Stimulated activated naive B cell treated with anti-CD40 and anti-IgM and Interleukin-4, amounts not matched to agents 10 μg/mL and 1 μg/mL and 100 μg/mL, for 72 hours (primary cell): ENCODE measurements at places on chromosomes 4 and X.

DNA sequence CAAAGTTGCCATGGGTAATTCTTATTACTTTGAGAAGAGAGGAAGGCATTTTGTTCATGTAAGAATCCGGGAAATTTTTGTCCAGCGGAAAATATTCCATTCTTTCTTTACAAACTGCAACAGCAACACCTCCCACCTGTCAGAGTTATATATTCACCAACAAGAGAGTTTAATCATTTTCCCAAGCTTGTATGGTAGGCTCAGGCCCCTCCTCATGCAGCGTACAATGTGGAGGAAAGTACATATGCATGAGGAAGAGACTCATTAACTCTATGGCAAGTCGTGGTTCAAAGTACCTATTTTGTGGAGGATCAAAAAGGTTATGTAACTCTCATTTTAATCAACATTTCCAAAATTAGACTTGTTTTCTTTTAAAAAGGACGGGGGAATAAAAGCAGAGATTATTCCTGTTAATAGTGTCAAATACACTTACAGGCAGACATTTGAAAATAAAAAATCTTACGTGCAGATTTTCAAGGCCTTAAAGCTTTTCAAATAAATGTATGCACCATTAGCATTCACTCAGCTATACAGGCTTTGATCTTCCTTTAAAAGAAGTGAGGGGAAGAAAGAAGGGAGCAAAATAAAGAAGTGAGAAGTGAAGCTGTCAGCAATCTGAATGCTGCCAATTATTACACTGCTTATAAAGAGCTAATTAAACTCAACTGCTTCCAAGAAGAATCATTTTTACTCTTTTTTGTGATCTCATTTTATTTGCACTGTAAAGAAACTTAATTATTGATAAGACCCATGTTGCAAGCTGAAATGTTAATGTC, 204.8 kb downstream of the FAT4 start:
- H3K4me1 ChIP-seq = no peaks in the 10 kb centered on the region
- no peaks in the 10 kb centered on the region for H3K27me3 ChIP-seq
- H3K4me3 ChIP-seq = no peak overlapping the region
- H3K27ac ChIP-seq = no peak overlapping the region
- no peaks in the 10 kb centered on the region for H3K36me3 ChIP-seq

DNA sequence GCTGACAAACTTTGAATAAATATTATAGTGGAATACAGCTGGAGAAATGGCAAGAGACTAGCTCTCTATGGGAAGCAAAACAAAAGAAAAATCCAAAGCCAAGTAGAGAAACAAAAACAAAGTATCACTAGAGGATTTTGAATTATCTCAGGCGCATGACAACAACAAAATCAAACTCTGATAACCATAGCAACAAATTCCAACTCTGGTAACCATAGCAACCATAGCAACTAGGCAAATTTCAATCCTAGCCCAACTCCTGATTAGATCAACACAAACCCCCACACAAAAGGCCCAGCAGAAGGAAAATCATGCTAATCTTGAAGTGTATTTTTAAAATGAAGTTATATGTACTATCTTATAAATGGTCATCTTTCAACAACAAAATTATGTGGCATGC, 98.4 kb upstream of the MAGEE2 start:
- no peaks in the 10 kb centered on the region for H3K4me1 ChIP-seq
- no peak for DNase-seq
- no peak overlapping the region for H3K4me3 ChIP-seq
- no peaks in the 10 kb centered on the region for H3K27me3 ChIP-seq
- H3K27ac ChIP-seq = no peak overlapping the region

DNA sequence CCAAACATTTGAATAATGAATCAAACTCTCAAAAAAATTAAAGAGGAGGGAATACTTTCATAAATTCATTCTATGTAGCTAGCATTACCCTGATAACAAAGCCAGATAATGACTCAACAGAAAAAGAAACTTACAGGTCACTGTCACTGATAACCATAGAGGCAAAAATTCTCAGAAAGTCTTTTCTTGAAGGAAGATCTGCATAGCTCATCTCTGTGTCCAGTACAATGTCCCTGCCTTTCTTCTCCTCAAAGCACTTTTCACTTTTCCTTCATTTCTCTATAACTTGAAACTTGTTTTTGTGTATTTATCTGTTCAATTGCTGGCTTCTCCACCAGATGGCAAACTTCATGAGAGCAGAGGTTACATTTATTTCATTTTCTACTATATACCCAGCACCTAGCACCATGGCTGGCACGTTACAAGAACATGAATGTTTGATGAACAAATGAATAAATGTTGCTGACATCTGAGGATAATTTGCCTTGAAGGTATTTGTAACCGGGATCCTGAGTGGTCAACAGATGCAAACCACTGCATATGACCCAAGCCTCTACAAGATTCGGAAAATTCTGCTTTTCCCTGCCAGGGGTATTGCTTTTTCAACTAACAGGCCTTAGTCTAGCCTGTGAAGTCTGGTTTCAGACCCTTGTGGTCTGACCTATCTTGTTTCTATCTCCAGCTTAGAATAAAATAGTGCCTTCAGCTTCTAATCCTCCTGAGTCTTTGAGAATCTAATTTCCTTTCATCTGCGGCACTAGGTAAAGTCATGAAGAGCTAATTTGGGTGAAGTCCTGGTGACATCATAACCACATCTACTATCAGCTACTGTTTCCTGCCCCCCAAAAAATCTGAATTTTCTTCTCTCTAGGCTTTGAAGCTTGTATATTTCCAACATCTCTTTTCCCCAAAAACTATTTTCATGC, 52.5 kb upstream of the ANTXR2 start:
- H3K27me3 ChIP-seq = no peaks in the 10 kb centered on the region
- no peaks in the 10 kb centered on the region for H3K36me3 ChIP-seq
- H3K4me3 ChIP-seq = no peak overlapping the region
- peaks cover 33% of the 10 kb centered on the region for H3K4me1 ChIP-seq

DNA sequence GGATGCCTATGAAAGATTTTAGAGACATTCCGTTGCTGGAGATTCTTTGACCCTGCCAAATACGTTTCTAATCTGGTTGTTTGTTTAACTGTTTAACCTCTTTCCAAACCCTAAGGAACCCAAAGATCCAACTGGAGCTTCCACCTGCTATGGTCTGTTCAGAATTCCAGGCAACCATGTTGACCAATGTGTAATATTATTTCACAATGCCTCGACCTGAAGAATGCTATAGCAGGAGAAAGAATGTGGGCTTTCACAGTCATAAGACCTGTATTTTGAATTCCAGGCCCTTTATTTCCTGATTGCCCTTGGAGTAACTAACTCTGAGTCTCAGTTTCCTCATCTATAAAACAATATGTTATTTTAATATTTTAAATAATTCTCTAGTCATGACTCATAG, 90.8 kb downstream of the COL25A1 start:
- no peaks in the 10 kb centered on the region for H3K36me3 ChIP-seq
- H3K4me3 ChIP-seq = no peak overlapping the region
- no peak for DNase-seq

GRCh38 chrX:12307961-12308360, 169.7 kb downstream of the FRMPD4 start:
- H3K4me1 ChIP-seq = no peaks in the 10 kb centered on the region
- no peak for DNase-seq
- no peak overlapping the region for H3K4me3 ChIP-seq
- no peak overlapping the region for H3K27ac ChIP-seq
- H3K27me3 ChIP-seq = peaks cover 5% of the 10 kb centered on the region

- peaks cover 37% of the 10 kb centered on the region for H3K4me1 ChIP-seq
- H3K4me3 ChIP-seq = no peak overlapping the region
- H3K36me3 ChIP-seq = peaks cover 16% of the 10 kb centered on the region
Measured at GRCh38 chrX:9587642-9588041, 122.8 kb downstream of the TBL1X start.

DNA sequence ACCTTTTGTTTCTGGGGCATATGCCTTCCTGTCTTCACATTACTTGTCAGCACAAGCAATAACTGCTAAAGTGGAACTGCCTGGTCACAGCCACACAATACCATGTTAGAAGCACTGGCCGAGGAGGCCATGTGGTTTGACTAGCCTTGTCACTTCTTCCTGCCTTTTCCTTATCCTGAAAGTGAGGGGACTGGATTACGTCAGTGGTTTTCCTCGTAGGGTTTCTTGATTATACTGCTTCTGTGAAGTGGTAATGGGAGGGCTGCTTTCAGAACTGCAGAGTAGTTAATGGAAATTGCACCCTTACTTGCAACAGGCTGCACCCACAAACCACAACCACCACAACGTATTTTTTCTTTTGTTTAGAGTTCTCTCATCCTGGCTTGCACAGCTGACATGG, 26.6 kb downstream of the ZRSR2 start:
- no peak overlapping the region for H3K27ac ChIP-seq
- H3K27me3 ChIP-seq = no peaks in the 10 kb centered on the region
- H3K36me3 ChIP-seq = peaks cover 58% of the 10 kb centered on the region
- no peak overlapping the region for H3K4me3 ChIP-seq
- H3K4me1 ChIP-seq = peaks cover 8% of the 10 kb centered on the region

DNA sequence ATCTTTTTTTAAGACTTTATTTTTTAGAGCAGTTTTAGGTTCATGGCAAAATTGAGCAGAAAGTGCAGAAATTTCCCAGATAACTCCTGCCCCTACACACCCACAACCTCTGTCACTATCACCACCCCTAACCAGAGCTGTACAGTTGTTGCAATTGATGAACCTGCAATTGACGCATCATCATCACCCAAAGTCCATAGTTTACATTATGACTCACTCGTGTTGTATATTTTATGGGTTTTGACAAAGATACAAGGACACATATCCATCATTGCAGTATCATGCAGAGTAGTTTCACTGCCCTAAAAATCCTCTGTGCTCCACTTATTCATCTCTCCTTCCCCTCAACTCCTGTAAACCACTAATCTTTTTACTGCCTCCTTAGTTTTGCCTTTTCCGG, 34.5 kb upstream of the WAS start:
- no peaks in the 10 kb centered on the region for H3K4me1 ChIP-seq
- no peak for DNase-seq
- H3K27me3 ChIP-seq = peaks cover 4% of the 10 kb centered on the region
- no peak overlapping the region for H3K4me3 ChIP-seq
- no peaks in the 10 kb centered on the region for H3K36me3 ChIP-seq
- no peak overlapping the region for H3K27ac ChIP-seq

GRCh38 chrX:21354725-21355124, 19.5 kb upstream of the CNKSR2 start:
- no peak overlapping the region for H3K4me3 ChIP-seq
- DNase-seq = no peak
- H3K4me1 ChIP-seq = no peaks in the 10 kb centered on the region
- peaks cover 9% of the 10 kb centered on the region for H3K36me3 ChIP-seq
- H3K27me3 ChIP-seq = peaks cover 5% of the 10 kb centered on the region

- no peak for DNase-seq
- H3K4me1 ChIP-seq = no peaks in the 10 kb centered on the region
- H3K4me3 ChIP-seq = no peak overlapping the region
- H3K27me3 ChIP-seq = no peaks in the 10 kb centered on the region
Measured at GRCh38 chr4:149534779-149535178, 280.9 kb downstream of the IQCM start.

DNA sequence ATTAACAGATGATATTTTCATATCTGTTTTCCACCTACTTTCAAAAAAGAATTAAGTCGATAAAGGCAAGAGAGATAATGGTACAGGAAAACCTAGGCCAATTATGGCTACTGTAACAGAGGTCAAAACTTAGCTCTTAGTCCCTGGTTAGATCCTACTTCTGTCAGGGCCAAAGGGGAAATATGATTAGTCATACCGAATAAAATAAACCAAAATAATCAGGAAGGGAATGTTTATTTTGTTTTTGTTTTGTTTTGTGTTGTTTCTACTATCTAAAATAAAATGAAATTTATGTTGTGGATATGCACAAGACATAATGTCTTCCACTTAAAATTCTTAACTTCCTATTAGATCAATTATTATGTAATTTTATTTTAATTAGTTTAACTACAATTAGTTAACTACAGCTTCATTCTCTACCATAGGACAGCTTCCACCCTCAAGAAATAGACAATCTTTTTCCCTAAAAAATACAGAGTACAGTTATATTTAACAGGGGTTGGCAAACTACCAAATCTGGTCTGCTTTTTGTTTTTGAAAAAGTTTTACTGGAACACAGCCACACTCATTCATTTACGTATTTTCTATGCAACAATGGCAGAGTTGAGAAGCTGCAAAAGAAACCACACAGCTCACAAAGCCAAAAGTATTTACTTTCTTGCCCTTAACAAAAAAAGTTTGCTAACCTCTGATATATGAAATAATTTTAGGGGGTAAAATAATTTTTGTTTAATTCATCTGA, 25.4 kb downstream of the TMEM47 start:
- no peaks in the 10 kb centered on the region for H3K27me3 ChIP-seq
- DNase-seq = no peak
- H3K4me3 ChIP-seq = no peak overlapping the region
- no peaks in the 10 kb centered on the region for H3K4me1 ChIP-seq
- no peak overlapping the region for H3K27ac ChIP-seq

DNA sequence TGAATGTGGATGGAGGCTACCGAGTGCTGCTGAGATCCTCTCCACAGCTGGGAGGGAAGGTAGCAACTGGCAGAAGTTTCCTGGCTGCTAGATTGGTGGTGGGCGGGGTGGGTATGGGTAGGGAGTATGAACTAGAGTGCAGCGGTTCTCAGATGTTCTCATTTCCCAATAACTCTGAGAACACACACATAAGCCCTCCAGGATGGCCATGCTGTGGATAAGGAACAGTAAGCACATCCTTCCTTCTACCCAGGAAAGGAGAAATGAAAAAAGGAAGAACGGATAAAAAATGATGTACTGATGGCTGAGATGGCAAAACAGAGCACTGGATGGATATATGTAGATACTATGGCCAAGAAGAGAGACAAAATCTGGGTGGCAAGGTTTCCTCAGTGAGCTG, 116.0 kb downstream of the ZNF827 start:
- H3K36me3 ChIP-seq = peaks cover 47% of the 10 kb centered on the region
- H3K4me1 ChIP-seq = peaks cover 18% of the 10 kb centered on the region
- H3K4me3 ChIP-seq = no peak overlapping the region
- H3K27me3 ChIP-seq = no peaks in the 10 kb centered on the region

- H3K4me1 ChIP-seq = peaks cover 59% of the 10 kb centered on the region
- H3K27me3 ChIP-seq = no peaks in the 10 kb centered on the region
- DNase-seq = no peak
- peak overlapping the region; percentile 2 for H3K4me3 ChIP-seq
- peak overlapping the region; percentile 99 for H3K27ac ChIP-seq
- H3K36me3 ChIP-seq = peaks cover 74% of the 10 kb centered on the region
Measured at GRCh38 chr4:184309241-184310170, 91.8 kb upstream of the ENPP6 start.

GRCh38 chr4:153063490-153063889, 127.4 kb downstream of the FHDC1 start:
- H3K36me3 ChIP-seq = no peaks in the 10 kb centered on the region
- DNase-seq = no peak
- no peak overlapping the region for H3K27ac ChIP-seq
- H3K4me1 ChIP-seq = no peaks in the 10 kb centered on the region

DNA sequence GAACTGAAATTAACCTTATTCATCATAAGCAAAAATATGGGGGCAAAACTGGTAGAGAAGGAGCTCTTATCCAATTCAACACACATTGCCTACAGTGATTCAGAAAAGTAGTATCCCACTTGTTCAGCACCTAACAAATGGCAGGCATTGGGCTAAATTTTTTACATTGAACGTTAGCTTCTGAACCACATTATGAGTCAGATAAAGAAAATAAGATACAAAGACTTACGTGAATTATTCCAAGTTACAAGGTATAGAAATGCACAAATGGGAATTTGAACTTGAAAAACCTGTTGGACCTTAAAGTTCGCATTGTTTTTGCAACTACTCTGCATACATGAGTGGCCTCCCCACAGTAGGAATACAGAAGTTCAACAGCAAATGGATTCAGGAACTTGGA, 210.6 kb downstream of the LDB2 start:
- no peak overlapping the region for H3K4me3 ChIP-seq
- no peaks in the 10 kb centered on the region for H3K36me3 ChIP-seq
- H3K4me1 ChIP-seq = no peaks in the 10 kb centered on the region
- DNase-seq = no peak
- H3K27ac ChIP-seq = no peak overlapping the region
- no peaks in the 10 kb centered on the region for H3K27me3 ChIP-seq
